ENCODE measurements at places on chromosomes 5 and 9. TPM values are rescaled to one million over a fixed set of nuclear protein-coding genes. Genes with fewer than 3 reads are reported as not detected.

DNA sequence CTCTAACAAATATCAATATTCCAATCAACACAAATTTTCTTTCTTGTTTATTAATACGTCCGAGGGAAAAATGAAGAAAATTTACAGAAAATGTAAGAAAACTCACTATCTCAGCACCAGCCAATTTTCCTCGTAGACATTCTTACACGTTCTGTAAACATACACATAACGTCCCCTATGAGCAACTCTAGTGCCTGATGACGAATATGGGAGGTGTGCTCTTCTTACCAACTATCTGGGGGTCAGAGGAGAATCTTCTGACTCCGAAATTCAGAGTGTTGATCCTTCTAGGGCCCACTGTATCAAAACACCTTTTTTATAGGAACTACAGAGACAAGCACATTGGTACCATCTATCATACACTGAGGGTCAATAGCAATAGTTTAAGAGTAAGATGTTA, 198.7 kb downstream of the GAPVD1 start:
- DNase-seq, result no peak

GRCh38 chr5:80631278-80632259, 22.9 kb upstream of the MSH3 start:
- DNase-seq, result no peak

GRCh38 chr9:5073701-5074100, 88.6 kb downstream of the JAK2 start:
- no peak for DNase-seq

- no peak for DNase-seq
These were observed 5.6 kb downstream of the FER start for GRCh38 chr5:108753331-108753730.

GRCh38 chr9:78577156-78577906, 280.4 kb downstream of the PSAT1 start:
- no peak for DNase-seq

GRCh38 chr9:76557674-76558225, 98.8 kb downstream of the GCNT1 start:
- DNase-seq, result no peak

DNA sequence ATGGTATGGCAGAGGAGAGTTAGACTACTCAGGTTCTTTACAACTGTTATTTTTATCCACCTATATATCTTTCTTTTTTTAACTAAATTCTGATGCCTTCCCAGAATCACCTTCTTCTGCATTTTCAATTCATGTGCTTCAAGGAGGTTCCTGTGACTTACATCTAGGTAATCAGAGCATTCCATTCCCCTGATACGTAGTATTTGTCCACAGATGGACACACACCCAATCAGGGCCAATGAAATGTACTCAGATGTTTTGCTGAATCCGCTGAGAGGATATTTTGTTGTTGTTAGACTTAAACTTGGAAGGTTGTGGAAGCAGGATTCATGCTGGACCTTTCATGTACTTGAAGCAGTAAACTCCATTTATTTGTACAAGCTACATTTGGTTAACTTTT, 159.4 kb upstream of the FER start:
- DNase-seq, result no peak

GRCh38 chr5:157952374-157952685, 93.4 kb upstream of the CLINT1 start:
- no peak for DNase-seq

RRAGA gene
- 51.1 TPM for total RNA-seq

IGFBPL1 gene
- not detected for total RNA-seq

TMEM141 gene
- total RNA-seq, result 51.9 TPM

PSAT1 gene
- total RNA-seq, result 139 TPM

ACOT12 gene
- total RNA-seq, result not detected
